ENCODE measurements at places on chromosomes 7 and 10.

- H3K27ac ChIP-seq: peak overlapping the region; percentile 36
- no peaks in the 10 kb centered on the region for H3K27me3 ChIP-seq
- no peak for DNase-seq
- H3K4me1 ChIP-seq: peaks cover 14% of the 10 kb centered on the region
- H3K4me3 ChIP-seq: no peak overlapping the region
- peaks cover 40% of the 10 kb centered on the region for H3K36me3 ChIP-seq
Measured at GRCh38 chr7:127892488-127893314, 138.5 kb downstream of the LRRC4 start.

GRCh38 chr10:118729641-118730258 lies 25.0 kb downstream of the CACUL1 start:
- H3K4me3 ChIP-seq: no peak overlapping the region
- H3K27me3 ChIP-seq: no peaks in the 10 kb centered on the region
- no peak for DNase-seq
- peaks cover 47% of the 10 kb centered on the region for H3K4me1 ChIP-seq
- H3K36me3 ChIP-seq: peaks cover 15% of the 10 kb centered on the region
- peak overlapping the region; percentile 11 for H3K27ac ChIP-seq

GRCh38 chr7:17297243-17297642 lies 1.2 kb upstream of the AHR start:
- peaks cover 15% of the 10 kb centered on the region for H3K4me1 ChIP-seq
- H3K36me3 ChIP-seq: peaks cover 11% of the 10 kb centered on the region
- H3K4me3 ChIP-seq: peak overlapping the region; percentile 78
- DNase-seq: no peak

DNA sequence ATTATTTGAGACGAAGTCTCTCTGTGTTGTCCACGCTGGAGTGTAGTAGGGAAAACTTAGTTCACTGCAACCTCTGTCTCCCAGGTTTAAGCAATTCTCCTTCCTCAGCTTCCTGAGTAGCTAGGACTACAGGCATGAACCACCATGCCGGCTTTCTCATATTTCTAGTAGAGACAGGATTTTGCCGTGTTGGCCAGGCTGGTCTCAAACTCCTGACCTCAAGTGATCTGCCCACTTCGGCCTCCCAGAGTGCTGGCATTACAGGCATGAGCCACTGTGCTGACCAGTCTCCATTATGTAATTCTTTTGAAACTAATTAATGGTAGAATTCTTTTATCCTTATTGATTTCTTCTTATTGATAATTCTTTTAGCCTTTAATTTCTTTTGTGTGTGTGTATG lies 32.5 kb downstream of the PCLO start:
- no peaks in the 10 kb centered on the region for H3K4me1 ChIP-seq
- no peak overlapping the region for H3K4me3 ChIP-seq
- no peaks in the 10 kb centered on the region for H3K27me3 ChIP-seq
- no peaks in the 10 kb centered on the region for H3K36me3 ChIP-seq

DNA sequence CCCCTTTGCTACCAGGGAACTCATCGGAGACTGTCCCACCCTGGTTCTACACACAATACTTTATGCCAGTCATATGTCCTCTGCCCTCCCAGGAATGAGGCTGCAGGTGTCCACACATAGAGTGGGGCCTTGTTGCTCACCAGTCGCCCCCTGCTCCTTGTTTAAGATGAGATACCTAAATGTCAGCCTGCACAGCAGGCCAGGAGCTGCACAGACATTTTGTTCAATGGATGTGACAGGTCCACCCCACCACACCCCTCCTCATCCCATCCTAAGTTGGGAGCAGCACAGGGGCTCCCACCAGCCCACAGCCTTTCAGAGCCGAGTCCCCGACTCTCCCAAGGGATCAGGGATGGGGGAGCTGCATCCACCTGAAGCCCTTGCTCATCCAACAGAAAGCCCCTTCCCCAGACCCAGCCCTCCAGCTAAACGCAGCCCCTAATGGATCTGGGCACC lies 6.2 kb upstream of the GRID1 start:
- H3K36me3 ChIP-seq: no peaks in the 10 kb centered on the region
- DNase-seq: no peak
- H3K4me3 ChIP-seq: no peak overlapping the region
- H3K4me1 ChIP-seq: no peaks in the 10 kb centered on the region
- no peak overlapping the region for H3K27ac ChIP-seq

GRCh38 chr10:122033224-122033926 lies 44.4 kb downstream of the TACC2 start:
- no peak overlapping the region for H3K4me3 ChIP-seq
- no peaks in the 10 kb centered on the region for H3K36me3 ChIP-seq
- H3K27ac ChIP-seq: no peak overlapping the region
- DNase-seq: no peak
- no peaks in the 10 kb centered on the region for H3K4me1 ChIP-seq

- H3K4me3 ChIP-seq: no peak overlapping the region
- H3K36me3 ChIP-seq: peaks cover 5% of the 10 kb centered on the region
- no peak for DNase-seq
- H3K27me3 ChIP-seq: peaks cover 2% of the 10 kb centered on the region
- peaks cover 14% of the 10 kb centered on the region for H3K4me1 ChIP-seq
- no peak overlapping the region for H3K27ac ChIP-seq
Measured at GRCh38 chr10:63374991-63375390, 90.8 kb downstream of the JMJD1C start.

DNA sequence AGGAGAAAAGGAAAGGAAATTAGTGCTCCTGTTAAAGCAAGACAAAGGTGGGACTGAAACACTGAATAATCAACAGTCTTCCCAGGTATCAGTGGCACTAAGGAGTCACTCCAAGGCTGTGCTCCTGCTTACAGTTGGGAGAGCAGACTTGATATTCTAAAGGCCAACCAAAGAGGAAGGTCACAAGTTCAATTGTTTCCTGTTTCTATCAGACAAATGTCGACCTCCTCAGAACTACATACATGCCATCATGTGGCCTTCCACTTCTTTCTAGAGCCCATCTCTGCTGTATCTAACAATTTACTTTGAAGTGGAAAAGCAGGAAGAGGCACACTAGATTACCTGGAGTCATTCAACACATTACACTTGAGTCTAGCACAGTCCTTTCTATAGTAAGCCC lies 3.4 kb downstream of the ZNF239 start:
- H3K27me3 ChIP-seq: no peaks in the 10 kb centered on the region
- no peak for DNase-seq
- no peak overlapping the region for H3K4me3 ChIP-seq
- no peak overlapping the region for H3K27ac ChIP-seq
- peaks cover 9% of the 10 kb centered on the region for H3K36me3 ChIP-seq
- peaks cover 16% of the 10 kb centered on the region for H3K4me1 ChIP-seq

- no peaks in the 10 kb centered on the region for H3K36me3 ChIP-seq
Measured at GRCh38 chr10:34507217-34507616, 307.9 kb downstream of the PARD3 start.

DNA sequence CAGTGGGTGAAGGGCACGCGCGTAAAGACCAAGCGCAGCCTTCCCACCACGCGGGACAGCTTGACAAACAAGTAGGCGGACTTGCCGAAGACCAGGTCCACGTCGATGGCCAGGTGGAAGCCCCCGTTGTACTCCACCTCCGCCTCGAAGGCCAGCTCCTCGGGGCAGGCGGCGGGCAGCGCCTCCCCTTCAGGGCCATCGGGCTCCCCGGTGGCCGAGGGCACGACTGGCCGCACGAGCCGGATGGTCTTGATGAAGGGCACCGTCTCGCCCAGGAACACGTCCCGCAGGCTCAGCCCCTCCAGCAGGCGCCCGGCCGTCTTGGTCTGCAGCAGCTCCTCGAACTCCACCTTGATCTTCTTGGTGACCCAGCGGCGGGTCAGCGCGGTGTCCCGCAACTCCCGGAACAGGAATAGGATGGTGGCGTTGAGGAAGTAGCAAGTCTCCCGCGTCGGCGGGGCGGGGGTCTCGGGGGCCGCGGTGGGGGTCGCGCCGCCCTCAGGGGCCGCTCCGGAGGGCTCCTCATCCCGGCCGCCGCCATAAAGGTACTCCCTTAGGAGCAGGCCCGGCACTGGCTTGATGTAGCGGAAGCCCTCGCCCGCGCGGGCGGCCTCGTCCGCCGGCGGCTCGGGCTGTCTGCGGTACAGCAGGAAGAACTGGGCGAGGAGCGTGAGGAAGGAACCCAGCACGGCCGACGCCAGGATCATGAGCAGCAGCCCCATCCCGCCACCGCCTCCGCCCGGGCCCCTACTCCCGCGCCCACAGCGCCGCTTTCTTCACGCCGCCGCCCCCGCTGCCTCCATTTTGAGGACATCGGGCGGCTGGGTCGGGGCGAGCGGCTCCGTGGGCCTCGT lies 507 bp downstream of the PDZD8 start:
- DNase-seq: no peak
- peak overlapping the region; percentile 81 for H3K27ac ChIP-seq
- H3K4me3 ChIP-seq: peak overlapping the region; percentile 94
- peaks cover 10% of the 10 kb centered on the region for H3K36me3 ChIP-seq

DNA sequence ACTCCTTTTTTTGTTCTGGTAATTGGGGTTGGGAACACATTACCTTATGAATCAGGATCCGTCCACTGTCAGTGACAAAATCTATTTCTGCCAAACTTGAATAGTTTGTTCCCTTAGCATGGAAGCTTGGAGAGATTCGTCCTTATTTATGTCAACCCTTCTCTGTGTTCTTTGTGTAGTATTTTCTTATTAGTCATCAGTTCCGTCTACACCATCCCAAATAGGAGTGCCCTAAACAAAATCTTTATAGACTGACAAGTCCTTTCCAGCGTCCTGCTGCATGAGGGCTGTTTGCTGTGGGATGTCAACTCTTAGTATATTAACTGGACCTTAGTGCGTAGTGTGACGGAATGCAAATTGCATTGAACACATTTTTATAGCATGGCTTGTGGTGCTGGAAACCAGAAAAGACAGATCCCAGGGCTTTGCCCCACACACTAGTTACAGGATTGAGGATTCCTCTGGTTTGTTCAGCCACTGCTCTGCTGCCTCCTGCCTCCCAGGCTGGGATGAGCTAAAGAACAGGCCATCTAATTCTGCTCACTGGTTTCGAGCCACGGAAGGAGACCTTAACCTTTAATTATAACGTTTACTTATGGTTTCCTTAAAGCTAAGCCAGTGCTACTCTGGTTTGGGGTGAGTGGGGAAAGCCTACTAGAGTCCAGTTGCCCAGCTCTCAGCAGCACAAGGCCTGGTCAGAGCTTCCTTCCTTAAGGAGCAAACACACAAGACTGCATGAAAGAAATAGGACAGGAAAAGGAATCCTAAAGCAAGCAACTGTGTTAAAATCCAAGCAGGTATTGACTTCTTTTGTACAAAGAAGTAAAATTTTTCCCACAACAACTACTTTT lies 194.4 kb downstream of the CCSER2 start:
- no peaks in the 10 kb centered on the region for H3K4me1 ChIP-seq
- H3K36me3 ChIP-seq: peaks cover 2% of the 10 kb centered on the region
- H3K27me3 ChIP-seq: no peaks in the 10 kb centered on the region
- H3K27ac ChIP-seq: no peak overlapping the region
- H3K4me3 ChIP-seq: no peak overlapping the region

GRCh38 chr10:44763331-44763730 lies 147.8 kb upstream of the TMEM72 start:
- no peak overlapping the region for H3K4me3 ChIP-seq
- no peaks in the 10 kb centered on the region for H3K4me1 ChIP-seq
- no peaks in the 10 kb centered on the region for H3K36me3 ChIP-seq
- no peak for DNase-seq
- H3K27ac ChIP-seq: no peak overlapping the region

- H3K4me3 ChIP-seq: no peak overlapping the region
- H3K27ac ChIP-seq: no peak overlapping the region
- DNase-seq: no peak
- peaks cover 46% of the 10 kb centered on the region for H3K4me1 ChIP-seq
Measured at GRCh38 chr10:119191881-119192280, 13.3 kb upstream of the PRDX3 start.

- H3K27ac ChIP-seq: peak overlapping the region; percentile 91
- peaks cover 68% of the 10 kb centered on the region for H3K4me1 ChIP-seq
- H3K4me3 ChIP-seq: peak overlapping the region; percentile 73
- no peaks in the 10 kb centered on the region for H3K27me3 ChIP-seq
- no peak for DNase-seq
- peaks cover 6% of the 10 kb centered on the region for H3K36me3 ChIP-seq
Measured at GRCh38 chr7:131012477-131013031, 278.5 kb upstream of the KLF14 start.

DNA sequence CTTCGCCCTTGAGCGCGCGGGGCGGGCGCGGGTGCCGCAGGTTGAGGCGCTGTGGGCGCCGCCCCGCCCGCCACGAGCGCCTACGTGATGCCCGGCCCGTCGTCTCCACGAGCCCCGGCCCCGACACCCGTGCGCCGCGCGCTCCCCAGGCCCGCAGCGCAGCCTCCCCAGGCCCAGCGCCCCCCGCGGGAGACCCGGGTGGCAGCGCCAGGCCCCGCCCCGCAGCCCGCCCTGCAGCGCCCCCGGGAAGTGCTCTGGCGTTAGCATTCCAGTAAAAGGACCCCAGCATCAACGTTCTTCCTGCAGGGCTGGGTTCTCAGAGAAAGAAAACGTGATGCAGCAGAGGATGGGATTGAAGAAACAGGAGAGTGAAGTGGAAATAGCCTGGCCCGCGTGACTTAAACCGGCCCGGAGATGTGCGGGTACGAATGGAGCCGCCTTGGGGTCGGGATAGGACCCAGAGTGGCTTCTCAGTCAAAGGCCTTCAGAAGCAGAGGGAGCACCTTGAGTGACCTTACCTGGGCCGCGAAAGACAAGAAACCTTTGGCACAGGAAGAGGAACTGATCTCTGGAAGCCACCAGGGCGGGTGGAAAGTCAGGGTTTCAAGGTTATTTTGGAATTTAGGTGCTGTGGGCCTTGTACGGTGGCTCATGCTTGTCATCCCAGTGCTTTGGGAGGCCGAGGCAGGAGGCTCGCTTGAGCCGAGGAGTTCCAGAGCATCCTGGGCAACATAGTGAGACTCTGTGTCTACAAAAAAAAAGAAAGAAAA lies 1.8 kb downstream of the PFKP start:
- DNase-seq: peak; percentile 19
- peaks cover 16% of the 10 kb centered on the region for H3K27me3 ChIP-seq
- H3K4me3 ChIP-seq: peak overlapping the region; percentile 90
- H3K27ac ChIP-seq: peak overlapping the region; percentile 87
- peaks cover 51% of the 10 kb centered on the region for H3K4me1 ChIP-seq
- H3K36me3 ChIP-seq: peaks cover 41% of the 10 kb centered on the region

DNA sequence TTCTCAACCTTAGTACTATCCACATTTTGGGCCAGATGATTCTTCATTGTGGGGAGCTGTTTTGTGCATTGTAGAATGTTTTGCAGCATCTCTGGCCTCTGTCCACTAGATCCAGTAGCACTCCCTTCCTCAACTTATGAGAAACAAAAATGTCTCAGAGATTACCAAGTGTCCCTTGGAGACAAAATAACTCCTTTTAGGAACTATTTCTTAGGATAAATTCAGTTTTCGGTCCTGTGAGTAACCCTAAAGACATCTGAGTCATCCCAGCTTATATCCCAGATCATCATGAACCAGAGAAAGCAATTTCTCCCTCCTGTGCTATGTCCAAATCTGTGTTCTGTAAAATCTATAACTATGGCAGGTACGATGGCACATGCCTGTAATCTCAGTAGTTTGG lies 266.6 kb upstream of the PHYHIPL start:
- no peaks in the 10 kb centered on the region for H3K4me1 ChIP-seq
- no peak for DNase-seq
- H3K27me3 ChIP-seq: no peaks in the 10 kb centered on the region
- no peaks in the 10 kb centered on the region for H3K36me3 ChIP-seq

All from activated T-helper 1 cell treated with anti-CD3 and anti-CD28 coated beads, Interleukin-12 subunit alpha, Interleukin-12 subunit beta, Interleukin-2, Interleukin-4 antibody, amounts not matched to agents 30 ng/mL and 10 ng/mL and 1 ng/mL, durations not matched to agents 14 hours and 24 hours and 36 hours (primary cell).